ENCODE measurements at places on chromosomes 5 and 9.
A peak's percentile ranks its signal among the peaks of the same experiment; 100 is the strongest.

GRCh38 chr5:153974131-153974812 lies 64.4 kb downstream of the FAM114A2 start:
- DNase-seq = peak; percentile 59

GRCh38 chr9:93450945-93451815 lies at the start of gene FAM120A:
TSS of gene FAM120A (plus strand) at chr9:93451685. CDS start at chr9:93451916, 231 bp downstream.
- DNase-seq = peak; percentile 89

DNA sequence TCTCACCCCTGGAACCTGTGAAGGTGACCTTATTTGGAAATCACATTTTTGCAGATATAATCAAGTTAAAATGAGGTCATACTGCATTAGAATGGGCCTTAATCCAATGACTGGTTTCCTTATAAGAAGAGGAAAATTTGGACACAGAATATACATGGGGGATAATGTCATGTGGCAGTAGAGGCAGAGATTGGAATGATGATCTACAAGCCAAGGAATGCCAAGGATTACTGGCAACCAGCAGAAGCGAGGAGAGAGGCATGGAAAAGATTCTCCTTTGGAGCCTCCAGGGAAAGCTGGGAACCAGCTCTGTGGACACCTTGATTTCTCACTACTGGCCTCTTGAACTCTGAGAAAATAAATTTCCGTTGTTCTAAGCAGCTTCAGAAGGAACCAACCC lies 20.2 kb upstream of the CEP78 start:
- no peak for DNase-seq

GRCh38 chr9:75229605-75230332 lies 141.5 kb downstream of the OSTF1 start:
- no peak for DNase-seq

- no peak for DNase-seq
These were observed 173.2 kb downstream of the RGS3 start for GRCh38 chr9:113636693-113637092.

DNA sequence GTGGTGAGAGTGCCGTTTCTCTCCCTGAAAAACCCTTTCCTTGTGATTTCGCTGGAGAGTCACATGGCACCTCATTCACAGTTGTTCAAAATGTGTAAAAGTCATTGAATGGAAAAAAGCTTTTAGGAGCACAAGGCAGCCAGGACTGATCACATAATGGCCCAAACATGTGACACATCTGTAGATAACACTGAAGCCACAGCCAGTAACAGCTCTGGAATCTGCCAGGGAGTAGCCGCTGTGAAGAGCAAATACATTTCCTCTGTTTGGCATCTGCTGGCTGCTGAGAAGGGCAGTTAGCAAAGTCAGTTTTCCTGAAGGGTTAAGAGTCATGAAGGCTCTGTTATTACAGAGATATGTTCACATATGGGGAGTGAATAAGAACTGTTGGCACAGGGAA lies 271.8 kb downstream of the NNT start:
- no peak for DNase-seq

GRCh38 chr9:95870906-95871305 lies 4.6 kb upstream of the ERCC6L2 start:
- DNase-seq = no peak

Data from D341Med (cell line).